ENCODE measurements at places on chromosomes 7 and 10.

GRCh38 chr7:13240349-13240748 lies 552.9 kb downstream of the ARL4A start:
- DNase-seq, result no peak

- DNase-seq, result no peak
Observed at GRCh38 chr7:16558761-16559302, 32.2 kb downstream of the LRRC72 start.

- DNase-seq, result no peak
Observed at GRCh38 chr7:154726368-154726767, 276.6 kb downstream of the PAXIP1 start.

GRCh38 chr7:7257899-7258692 lies 75.8 kb downstream of the C1GALT1 start:
- DNase-seq, result no peak

- DNase-seq, result no peak
Observed at GRCh38 chr7:16656141-16656540, 10.2 kb downstream of the BZW2 start.

DNA sequence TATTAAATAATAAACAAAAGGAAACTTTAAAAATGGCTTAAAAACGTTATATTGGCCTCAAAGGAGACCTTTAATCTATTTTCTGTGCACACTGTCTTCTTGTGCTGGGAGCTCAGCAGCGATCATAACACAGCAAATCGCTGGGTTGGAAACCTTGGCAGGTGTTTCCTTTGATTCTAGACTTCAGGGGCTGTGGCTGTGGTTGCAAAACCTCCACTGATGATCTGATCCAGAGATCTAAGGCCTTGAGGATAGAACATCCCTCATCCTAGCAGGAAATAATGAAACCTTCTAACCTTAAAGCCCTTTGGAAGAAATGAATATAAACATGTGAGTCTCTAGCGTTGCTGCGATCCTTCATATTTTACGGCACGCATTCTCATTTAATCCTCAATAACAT lies 29.8 kb downstream of the CDHR3 start:
- no peak for DNase-seq

GRCh38 chr7:98215561-98216495 lies 4.6 kb downstream of the BHLHA15 start:
- DNase-seq, result no peak

DNA sequence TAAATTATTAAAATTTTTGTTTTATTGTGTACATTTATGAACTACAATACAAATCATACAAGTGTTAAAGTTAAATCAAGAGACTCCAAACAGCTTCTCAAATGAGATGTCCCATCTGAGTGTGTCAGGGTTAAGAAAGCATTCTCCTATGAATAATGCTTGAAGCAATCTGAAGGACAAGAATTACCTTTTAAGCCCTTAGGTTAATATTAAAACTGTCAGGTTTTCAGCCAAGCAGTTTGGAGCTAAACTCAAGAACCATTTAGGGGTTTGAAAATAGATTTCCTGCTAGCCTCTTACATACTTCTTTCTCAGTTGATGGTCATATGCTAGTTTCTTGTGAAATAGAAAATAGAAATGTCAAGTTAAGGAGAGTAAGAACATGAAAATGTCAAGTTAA lies 38.3 kb downstream of the LIPJ start:
- no peak for DNase-seq

GRCh38 chr7:31384466-31384865 lies 43.9 kb upstream of the NEUROD6 start:
- DNase-seq, result no peak

Measured in activated CD8-positive, alpha-beta memory T cell treated with anti-CD3 and anti-CD28 coated beads for 4 hours (primary cell).